Stimulated activated CD4-positive, alpha-beta T cell treated with anti-CD3 and anti-CD28 coated beads, Interleukin-4, amount 100 ng/mL, for 4 hours (primary cell): ENCODE measurements at places on chromosomes 16 and 17.

- DNase-seq: peak; percentile 76
These were observed 58.5 kb downstream of the TMEM132E start for GRCh38 chr17:34637548-34638525.

DNA sequence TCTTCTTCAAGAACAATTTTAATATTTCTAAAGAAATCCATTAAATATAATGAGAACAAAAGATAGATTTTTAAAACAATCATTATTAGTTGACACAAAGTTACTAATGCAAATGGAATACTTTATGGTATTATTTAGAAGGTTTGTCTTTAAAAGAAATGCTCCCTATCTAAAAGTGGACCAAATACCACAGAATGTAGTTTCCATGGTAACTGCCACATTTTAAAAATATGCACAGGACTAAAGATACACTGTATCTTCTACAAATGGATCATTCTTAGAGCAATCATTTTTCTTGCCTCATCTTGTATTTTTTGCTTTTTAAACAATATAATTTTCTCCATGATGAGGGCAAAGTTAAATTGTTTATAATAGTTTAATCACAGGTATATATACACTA is 296.0 kb downstream of the CEP112 start:
- no peak for DNase-seq

GRCh38 chr17:828761-829160 is 46.6 kb downstream of the MRM3 start:
- no peak for DNase-seq

DNA sequence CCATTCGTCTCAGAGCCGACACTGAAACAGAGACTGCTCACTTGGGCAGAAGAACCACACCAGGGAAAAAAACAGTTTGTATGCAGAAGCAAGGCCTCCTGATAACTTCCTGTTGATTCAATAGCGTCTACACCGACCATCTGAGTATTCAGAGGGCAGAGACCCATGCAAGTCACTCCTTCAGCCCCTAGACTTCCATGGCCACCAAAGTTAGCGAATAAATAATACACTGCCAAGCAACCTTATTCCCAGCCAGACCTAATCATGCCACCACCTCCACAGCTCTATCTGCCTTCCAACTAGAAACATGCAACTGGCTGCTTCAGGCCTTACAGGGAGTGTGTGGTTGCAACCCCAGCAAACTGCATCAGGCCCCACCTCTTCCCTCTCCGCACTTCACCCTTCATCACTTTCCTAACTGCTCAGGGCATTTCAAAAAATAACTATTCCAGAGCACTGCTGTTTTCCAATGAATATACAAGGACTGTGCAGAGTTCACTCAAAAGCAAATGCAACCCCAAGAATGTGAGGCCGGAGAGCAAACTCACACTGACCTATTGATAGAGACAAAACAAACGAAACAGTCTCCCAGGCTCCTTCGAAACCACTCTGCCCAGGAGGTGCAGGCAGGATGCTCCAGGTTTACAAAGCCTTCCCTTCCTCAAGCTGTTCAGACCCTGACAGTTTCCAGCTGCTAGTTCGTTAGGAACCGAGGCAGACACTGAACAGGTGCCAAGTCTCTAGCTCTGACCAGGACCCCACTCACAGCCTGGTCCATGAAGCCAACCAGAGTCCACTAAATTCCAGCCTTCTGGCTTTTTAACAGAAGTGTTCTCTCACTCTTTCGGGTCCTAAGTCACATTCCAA is 3.6 kb downstream of the USP7 start:
- no peak for DNase-seq

GRCh38 chr17:47338026-47338425 is 14.3 kb downstream of the EFCAB13 start:
- DNase-seq: no peak

DNA sequence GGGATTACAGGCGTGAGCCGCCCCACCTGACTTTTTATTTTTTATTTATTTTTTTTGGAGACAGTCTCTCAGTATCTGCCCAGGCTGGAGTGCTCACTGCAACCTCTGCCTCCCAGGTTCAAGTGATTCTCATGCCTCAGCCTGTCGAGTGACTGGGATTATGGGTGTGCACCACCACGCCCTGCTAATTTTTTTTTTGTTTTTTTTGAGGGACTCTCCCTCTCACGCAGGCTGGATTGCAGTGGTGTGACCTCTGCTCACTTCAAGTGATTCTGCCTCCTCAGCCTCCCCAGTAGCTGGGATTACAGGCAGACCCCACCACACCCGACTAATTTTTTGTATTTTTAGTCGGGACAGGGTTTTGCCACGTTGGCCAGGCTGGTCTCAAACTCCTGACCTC is 7.7 kb downstream of the ZNF207 start:
- DNase-seq: no peak

DNA sequence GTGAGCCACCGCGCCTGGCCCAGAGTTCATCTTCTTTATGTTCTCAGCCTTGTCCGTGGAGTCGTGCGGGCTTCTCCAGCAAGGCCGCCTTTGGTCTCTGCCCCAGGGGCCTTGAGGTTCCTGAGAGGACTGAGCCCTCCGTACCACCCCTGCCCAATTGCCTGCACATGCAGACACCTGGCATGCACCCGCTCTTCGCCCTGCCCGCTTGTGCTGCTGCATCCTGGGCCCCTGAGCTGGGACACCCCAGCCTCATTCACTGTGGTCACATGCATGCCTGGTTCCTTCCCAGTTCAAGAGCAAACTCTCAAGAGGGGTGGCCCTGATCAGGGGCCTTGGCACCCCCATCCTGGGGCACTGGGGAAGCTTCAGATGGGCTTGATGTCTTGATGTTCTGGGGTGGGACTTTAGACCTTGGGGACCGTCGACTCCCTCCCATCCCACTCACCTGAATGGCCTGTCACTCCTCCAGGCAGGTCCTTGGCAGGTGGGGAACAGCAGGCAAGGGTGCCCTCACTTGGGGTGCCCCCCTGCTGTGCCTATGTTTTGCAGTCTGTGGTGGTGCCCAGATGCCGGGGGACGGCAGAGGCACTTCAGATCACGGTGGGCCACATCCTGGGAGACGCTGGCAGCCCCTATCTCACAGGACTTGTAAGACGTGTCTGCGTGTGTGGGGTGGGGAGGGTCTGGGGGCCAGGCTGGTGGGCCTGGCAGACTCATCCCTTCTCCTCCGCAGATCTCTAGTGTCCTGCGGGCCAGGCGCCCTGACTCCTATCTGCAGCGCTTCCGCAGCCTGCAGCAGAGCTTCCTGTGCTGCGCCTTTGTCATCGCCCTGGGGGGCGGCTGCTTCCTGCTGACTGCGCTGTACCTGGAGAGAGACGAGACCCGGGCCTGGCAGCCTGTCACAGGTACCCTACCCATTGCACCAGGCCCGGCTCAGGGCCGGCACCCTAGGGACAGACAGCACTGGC is 12.7 kb upstream of the SPNS2 start:
- peak; percentile 57 for DNase-seq

DNA sequence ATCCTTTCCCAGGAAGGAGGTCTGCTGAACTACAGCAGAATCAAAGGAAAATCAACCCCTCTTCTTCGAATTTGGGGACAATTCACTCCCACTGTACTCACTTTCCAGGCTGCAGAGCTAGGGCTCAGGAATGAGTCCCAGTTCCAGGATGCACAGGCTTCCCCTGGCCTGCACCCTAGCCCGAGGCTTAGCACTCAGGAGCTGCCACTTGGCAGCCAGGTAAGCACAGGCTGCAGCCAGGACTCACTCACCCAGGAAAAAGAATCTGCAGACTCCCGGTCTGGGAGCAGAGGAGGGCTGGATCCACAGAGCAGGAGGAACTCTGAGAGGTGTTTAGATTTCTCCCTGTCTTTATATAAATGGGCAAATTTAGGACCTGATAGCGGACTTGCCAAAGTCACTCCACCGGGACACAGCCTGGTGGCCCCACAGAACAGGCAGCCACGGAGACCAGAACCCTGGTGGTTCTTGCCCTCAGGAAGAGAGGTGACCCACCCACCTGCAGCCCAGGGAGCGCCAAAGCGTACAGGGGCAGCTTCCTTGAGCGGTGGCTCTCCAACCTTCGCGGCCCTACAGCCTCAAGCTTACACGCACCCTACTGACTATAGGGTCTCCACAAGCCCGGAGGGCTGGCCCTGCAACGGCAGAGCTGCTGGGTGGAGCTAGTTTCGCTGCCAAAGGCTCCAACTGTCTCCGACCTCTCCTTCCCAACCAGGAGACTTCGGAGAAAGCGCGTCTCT is 4.8 kb downstream of the CBLN1 start:
- DNase-seq: no peak
